NCI-H446 (cell line): ENCODE measurements at places on chromosomes 3 and 15.

DNA sequence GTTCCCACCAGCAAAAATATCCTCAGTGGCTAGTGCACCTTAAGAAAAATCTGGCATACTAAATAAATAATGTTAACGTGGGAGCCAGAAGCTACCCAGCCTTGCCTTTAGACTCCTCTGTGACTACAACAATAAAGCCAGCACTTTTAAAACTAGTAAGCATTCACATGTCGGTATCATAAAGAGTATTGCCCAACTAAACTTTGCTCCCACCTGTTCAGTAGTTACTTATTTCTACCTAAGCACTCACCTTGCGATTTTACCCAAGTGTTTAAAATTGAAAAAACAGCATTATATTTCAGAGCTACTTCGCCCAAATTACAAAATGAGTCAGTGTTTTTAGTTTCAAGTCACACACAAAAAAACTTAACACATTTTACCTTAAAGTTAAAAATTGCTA, 12.8 kb downstream of the ALDH1L1 start:
- DNase-seq, result no peak

GRCh38 chr15:48796930-48797329, 13.9 kb downstream of the CEP152 start:
- no peak for DNase-seq

DNA sequence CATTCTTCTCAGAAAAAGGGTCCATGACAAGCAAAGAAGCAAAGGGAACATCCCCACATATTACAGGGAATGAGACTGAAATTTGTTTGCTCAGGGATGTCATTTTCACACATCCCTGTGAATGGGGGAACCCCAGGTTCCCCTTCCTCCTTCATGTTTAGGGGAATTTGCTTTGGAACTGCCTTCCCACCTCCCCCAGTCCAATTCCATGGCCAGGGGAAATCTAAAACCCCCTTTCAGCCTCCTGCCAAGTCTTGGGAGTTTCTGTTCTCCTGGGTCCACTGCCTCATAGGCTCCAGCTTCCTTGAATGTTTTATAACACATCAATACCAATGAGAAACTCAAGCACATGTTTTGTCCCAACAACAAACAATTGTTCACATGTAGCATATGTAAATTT, 297.5 kb upstream of the CTNNB1 start:
- DNase-seq, result no peak

GRCh38 chr15:33701304-33701696, 267.0 kb upstream of the CHRM5 start:
- DNase-seq, result no peak

DNA sequence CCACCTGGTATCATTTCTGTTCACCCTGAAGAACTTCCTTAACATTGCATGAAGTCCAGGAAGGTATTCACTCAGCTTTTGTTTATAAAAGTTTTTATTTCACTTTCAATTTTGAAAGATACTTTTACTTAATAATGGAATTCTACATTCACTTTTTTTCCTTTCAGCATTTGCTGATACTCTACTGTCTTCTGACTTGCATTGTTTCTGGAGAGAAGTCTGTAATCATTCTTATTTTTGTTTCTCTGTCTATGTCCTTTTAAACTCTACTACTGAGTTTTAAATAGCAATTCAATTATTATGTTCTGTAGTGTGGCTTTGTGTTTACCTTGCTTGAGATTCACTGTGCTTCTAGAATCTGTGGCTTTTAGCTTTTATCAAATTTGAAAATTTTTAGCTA, 42.4 kb downstream of the MYL3 start:
- no peak for DNase-seq

- DNase-seq, result peak; percentile 34
Observed at GRCh38 chr15:76059320-76060117, at the start of gene TMEM266. TSS of gene TMEM266 (plus strand) at chr15:76059985. CDS start at chr15:76134264, 74,279 bp downstream.

DNA sequence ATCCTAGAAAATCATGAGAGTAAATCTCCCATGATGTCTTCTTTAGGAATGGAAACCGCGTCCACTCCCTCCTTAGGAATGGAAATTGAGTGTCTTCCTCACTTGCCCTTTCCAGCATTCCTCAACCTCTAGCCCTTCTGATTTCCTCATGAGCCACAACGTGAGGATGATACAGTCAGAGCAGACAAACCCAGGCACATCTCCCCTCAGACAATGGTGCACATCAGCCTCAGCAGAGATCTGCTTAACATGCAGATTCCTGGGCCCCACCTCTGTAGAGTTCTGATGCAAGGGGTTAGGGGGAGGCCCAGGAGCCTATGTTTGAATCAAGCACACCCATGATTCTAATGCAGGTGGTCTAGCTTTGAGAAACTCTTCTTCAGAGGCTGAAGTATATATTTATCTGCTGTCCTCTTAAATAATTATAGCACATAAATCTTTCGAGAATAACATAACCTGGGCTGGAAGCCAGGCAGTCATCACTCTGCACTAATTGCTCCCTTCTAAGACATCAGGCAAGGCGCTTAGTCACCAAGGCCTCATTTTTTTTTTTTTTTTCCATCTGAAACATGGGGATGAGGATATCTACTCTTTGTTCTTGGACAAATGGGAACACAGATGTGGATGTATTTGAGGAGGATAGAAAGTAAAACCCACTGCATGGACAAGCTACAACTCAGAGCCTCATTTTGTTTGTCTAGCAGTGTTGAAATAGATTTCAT, 81.7 kb downstream of the PRICKLE2 start:
- peak; percentile 64 for DNase-seq

DNA sequence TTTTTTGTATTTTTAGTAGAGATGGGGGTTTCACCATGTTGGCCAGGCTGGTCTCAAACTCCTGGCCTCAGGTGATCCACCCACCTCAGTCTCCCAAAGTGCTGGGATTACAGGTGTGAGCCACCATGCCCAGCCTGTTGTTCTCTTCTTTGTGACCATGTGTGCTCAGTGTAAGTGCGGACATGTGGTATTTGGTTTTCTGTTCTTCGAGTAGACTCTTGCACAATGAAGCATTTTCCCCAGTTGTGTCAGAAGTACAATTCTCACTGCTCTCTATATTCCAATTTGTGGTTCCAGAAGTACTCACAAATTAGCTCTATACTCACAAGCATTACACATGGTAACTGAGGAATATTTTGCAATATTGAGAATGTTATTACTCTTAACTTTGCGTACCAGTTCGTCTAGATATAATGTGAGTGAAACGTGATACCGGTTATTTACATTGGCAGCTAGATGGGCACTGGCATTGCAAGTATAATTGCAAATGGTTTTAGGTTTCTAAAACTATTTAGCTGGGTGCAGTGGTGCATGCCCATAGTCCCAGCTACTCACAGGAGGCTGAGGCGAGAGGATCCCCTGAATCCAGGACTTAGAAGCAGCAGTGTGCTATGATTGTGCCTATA, 34.2 kb upstream of the MTMR14 start:
- no peak for DNase-seq

GRCh38 chr3:26628915-26629314, 6.3 kb downstream of the LRRC3B start:
- no peak for DNase-seq

- DNase-seq, result no peak
Observed at GRCh38 chr3:126132751-126133511, 47.5 kb downstream of the ALDH1L1 start.

DNA sequence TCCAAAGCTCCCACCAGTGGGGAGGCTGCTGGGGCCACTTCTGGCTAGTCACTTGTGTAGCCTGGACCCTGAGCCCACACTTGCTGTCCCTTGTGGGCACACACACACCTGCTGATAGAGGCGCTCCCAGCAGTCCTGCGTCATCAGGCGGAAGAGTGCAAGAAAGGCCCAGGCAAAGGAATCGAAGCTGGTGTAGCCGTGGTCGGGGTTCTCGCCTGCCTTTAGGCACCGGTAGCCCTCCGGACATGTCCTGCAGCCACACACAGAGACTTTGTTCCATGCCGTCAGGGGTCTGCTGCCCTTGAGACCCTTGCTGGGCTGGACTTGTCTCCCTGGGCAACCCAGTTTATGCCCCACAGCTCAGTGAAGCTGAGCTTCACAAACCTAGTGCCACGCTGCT, 42.9 kb downstream of the SCN5A start:
- no peak for DNase-seq

GRCh38 chr3:123688241-123688747, 103.4 kb upstream of the HACD2 start:
- DNase-seq, result no peak

DNA sequence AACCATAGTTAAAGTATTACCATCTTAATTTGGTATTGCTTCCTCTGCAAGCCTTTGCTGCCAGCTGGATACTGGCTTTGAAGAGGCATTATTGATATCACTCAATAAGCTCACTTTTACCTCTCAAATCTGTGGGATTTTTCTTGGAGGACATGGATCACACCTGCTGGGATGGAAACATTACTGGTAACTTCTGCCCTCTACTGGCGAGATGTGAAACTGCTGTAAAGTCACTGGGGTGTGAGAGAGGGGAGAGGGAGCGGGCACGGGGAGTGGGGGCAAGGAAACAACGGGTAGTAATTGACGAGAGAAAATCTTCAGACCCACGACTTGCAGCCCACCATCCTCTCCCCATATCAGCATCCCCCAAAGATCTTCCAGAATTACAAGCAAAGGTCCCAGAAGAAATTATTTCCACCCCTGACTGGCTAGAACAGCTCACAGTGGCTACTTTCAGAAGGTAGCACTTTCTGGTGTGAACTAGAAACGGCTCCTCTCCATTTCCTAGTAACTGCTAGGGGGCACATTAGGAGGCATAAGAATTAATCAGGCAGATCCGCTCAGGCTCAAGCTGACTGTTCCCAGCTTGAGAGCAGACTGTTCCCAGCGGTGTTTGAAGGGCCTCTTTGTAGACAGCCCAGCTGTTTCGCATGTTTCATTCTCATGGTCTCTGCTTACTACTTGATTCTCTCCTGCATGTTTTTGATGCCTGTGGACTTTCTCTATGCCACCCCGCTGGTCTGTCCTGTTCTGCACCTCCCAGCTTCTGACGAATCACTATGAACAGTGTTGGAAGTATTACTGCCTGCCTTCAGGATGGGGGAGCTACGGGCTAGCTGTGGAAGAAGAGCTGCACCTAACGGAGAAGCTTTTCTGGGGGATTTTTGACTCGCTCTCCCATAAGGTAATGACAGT, 230.4 kb upstream of the CHRM5 start:
- peak; percentile 57 for DNase-seq

DNA sequence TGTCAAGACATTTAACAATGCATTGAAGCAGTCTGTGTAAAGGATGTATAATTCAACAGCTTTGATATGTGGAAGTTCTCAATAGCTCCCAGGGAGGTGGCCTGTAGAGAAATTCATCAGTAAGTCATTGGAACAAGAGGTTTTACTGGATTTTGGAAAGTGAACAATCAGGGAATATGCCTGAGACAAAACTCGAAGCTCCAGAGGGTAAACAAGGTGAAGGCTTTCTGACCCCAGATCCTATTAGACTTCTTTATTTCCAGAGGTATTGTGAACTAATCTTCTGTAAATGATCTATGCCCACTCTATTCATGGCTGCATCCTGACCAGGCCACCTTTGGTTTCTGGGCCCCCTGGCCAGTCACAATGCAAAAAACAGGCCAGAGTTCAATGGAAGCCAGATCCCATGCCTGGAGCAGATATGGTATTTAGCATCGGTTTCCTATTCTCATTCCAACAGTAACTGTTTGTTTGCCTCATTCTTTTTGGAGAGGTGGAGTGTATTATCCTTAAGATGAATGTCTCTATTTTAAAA, 177.3 kb downstream of the SATB1 start:
- no peak for DNase-seq

GRCh38 chr15:90364251-90364650, 12.2 kb downstream of the ZNF774 start:
- no peak for DNase-seq

- no peak for DNase-seq
Observed at GRCh38 chr3:100060685-100061484, 53.4 kb downstream of the FILIP1L start.

DNA sequence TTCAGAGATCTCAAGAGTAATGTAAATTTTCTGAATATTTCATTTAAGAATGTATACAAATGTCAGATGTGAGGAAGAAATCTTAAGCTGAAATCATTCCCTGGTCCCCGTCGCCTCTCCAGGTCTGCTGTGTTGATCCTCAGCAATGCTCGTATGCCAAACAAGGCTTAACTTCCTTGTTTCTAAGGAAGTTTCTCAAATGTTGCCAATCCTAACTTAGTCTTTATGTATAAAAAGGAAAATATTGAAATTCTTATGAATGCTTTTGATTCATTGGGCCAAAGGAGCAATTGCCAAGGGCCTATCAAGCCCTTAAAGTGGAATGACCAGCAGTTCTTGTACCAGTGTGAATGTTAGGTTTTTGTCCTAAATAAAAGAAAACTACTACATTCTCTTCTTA, 507.7 kb upstream of the SEMA6D start:
- no peak for DNase-seq

DNA sequence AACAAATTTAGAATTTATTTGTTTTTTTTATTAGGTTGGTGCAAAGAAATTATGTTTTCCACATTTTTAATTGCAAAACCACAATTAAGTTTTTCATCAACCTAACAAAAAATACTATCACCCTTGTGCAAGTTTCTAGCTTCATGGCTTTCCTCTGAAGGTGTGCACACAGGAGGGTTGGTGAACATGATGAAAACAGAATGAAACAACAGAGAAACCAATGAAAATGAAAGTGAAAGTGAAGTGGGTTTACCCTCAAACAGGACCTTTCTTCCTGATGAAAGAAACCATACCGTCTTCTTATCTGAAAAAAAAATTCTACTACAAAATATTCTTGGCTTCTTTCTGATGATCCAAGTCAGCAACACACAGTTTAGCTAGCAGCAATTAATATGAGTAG, 71.9 kb upstream of the FEZF2 start:
- no peak for DNase-seq

DNA sequence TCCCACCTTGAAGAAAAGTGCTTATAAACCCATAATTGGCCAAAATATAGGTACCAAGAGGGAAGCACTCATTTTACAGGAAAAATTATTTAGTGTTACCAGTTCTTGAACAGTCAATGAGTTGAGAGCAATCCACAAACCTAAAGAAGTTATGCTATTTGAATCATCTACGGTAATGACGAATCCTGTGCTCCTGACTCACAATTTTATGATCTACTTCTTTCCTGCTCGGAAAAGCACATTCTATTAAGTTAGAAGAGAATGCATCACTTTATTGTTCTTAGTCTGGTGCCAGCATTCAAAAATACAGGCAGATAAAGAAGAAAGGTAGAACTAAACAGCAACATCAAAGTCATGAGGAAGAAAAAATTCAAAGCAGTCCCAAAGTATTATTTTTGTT, 33.2 kb downstream of the CHRM5 start:
- no peak for DNase-seq

DNA sequence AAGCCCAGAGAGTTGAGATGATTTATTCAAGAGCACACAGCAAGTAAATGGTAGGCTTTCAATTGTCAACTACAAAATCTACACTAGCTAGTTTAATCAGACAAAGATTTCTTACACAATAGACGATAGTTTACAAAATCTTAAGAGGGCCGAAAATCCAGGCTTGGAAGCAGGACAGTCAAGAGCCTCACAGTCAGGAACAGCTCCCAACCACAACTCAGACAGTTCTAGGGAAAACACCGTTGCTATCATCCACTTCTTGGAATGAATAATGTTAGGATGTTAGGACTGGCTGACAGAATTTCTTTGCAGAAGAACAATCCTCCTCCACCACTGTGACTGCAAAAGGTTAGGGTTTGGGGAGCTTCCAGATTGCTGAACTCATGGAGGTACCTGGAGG, 290.8 kb upstream of the ZPLD1 start:
- no peak for DNase-seq
